Fibroblast of the conjunctiva (primary cell): ENCODE measurements at places on chromosomes 16 and 17.

DNA sequence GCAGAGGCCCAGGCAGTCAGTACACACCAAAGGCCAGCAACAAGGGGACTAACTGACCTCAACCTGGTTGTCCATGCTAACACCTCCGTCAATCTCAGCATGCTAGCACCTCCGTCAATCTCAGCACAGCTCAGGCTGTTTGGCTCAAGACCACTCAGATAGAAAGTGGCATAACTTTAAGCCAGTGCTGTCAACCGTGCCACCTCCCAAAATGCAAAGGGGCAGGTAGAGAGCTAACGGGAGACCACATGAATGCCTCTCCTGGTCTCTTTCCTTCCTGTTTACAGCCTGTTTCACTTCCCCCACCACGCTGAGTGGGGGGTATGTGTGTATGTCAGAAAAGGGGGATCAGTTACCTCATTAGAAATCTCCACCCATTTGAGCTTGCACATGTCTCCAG, 3.3 kb downstream of the UBTF start:
- DNase-seq = no peak

- no peak for DNase-seq
Observed at GRCh38 chr16:68402748-68403040, 45.6 kb downstream of the SMPD3 start.

DNA sequence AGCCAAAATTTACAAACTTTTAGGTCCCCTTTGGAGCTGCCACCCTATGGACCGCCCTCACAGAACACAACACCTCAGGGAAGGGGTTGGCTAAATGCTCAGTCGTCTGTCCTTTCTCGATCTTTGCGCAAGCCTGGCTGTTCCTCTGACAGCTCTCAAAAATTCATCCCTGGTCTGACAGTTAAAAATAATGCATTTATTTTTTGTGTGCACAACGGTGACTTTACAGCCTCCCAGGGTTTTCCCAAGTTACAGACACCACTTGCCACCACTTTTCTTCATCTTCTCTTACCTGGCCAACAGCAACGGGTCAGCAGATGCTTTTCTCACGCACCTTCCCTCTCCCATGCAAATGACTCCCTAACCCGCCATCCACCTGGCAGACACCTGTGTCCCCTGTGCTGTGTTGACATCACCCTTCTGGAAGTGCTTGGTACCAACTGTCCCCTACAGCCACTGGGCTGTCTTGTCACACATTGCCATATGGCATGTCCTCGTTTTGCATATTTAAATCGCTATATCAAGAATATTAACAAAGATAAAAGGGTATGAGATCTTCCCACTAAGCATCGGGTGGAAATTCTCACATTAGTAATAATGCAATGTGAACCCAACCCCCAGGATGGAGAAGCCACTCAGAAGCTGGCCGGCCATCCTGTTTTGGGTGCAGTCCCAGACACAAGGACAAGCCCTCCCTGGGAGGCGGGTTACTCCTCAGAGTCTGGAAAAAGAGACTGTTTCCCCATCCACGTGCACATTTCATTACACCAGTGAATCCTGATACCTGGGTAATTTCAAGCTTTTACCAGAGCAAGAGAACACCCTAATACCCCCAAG, 187.0 kb downstream of the ZFHX3 start:
- DNase-seq = no peak

DNA sequence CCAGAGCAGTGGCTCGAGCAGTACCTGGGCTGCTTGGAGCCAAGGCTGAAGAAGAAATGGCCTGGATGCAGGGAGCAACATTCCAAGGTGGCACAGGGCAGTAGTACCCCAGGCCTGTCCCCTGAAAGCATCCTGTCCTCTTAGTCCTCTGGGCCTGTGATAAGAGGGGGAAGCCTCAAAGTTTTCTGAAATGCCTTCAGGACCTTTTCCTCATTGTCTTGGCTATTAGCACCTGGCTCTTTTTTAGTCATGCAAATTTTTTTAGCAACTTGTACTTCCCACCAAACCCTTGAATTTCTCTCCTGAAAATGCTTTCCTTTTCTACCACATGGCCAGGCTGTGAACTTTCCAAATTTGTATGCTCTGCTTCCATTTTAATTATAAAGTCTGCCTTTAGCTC, 148.9 kb downstream of the HS3ST2 start:
- no peak for DNase-seq

GRCh38 chr17:39143552-39144093, 7.8 kb downstream of the PLXDC1 start:
- no peak for DNase-seq

GRCh38 chr17:34682305-34682704, 102.9 kb downstream of the TMEM132E start:
- DNase-seq = no peak

DNA sequence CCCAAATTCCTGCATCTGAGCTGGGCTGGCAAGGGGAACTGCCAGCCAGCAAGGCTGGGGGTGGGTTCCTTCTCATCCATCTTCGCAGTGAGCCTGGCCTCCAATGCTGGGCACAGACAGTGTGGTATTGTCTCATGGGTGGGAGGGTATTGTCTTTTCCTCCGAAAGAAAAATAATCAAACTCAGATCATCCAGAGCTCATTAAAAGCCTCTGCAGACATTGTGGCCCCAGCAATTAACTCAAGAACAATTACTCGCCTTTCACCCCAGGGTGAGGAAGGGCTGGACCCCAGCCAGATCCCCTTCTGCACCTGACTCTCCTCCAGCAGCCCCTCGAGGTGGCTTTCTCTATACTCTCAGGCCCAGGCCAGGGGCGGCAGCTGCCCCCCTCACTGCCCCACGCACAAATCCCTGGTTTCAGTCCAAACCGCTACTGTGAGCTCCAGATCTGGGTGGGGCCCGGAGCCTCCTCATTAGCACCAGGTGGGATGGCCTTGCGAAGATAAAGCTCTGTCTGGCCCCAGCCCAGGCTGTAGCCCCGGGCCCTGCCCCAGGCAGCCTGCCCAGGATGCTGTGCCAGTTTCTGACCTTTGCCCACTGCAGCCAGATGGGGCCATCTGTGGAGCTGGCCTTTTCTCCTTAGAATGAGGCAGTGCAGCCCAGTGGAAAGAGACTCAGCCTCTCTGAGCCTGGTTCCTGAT, 2.3 kb upstream of the KRT15 start:
- no peak for DNase-seq

- DNase-seq = no peak
Observed at GRCh38 chr16:28623172-28623711, 13.4 kb upstream of the SULT1A1 start.

GRCh38 chr17:35708149-35708548, 23.3 kb upstream of the RASL10B start:
- DNase-seq = no peak

DNA sequence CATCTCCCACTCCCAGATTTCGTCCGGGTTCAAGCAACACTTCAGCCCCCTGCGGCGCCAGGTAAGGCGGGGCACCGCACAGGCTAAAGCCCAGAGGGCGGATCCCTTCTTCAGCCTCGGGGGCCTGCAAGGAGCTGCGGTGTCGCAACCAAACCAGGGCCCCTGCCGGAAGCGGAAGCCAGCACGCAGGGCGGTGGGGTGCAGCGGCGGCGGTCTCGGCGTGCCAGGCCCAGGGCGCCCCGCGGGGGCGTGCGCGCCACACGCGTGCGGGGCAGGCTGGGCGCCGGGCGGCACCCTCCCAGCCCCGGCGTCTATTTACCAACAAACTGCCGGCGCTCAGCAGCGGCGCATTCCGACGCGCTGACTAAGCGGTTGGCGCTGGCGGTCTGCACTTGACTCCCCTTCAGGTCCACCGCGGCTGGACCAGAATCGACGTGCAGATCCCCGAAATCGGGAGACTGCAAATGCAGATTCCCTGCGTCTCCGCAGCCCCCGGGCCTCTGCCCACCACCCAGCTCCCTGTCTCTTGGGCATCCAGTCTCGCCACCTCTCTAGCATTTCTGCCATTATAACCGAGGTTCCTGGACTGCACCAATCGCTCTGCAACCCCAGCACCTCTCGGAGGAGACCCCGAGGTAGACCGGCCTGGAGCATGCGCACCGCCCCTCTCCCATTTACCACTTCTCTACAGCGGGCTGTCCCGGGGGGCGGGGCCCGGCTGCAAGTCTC, 421 bp upstream of the DLX4 start:
- DNase-seq = peak; percentile 37

DNA sequence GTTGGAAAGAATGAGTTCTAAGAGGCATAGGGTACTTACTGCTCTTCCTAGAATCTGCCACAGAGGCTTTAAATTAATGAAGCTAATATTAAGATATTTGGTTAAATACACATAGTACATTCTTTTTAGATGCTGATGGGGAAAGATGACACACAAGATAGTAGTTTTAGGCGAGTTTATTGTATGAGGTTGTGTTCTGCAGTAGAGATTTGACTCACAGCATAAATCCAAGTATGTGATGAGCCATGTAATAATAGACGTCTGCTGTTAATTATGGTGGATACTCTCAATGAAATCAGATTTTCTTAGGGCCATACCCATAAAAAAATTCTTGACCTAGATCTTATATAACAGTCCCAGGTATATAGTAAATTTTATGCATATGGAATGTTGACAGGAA, 8.0 kb downstream of the TNRC6C start:
- DNase-seq = no peak

- peak; percentile 88 for DNase-seq
Observed at GRCh38 chr17:44900894-44901293, 1.6 kb upstream of the EFTUD2 start.

- DNase-seq = no peak
Observed at GRCh38 chr17:61221597-61222471, 177.8 kb upstream of the TBX2 start.

GRCh38 chr16:89426736-89427530, 63.4 kb downstream of the ANKRD11 start:
- DNase-seq = no peak

DNA sequence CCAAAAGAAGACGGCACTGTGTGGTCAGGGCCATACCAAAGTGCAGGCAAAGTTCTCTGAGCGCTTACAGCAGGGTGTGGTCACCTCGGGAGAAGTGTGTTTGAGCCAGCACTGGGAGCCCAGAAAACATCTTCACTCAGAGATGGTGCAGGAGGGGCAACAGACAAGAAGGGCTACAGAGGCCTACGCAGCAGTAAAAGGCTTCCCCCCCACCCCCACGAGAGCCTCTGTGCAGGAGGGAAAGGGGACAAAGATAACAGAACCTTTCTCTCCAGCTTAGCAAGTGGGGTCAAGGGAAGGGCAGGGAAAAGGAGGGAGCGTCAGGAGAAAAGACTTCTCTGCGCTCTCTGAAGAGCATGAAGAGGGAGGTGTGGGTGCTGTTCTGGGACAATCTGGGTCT, 2.8 kb downstream of the VAT1 start:
- DNase-seq = no peak

GRCh38 chr16:68752602-68753001, 15.5 kb downstream of the CDH1 start:
- no peak for DNase-seq

- no peak for DNase-seq
Observed at GRCh38 chr17:77245162-77245926, 104.6 kb downstream of the SEC14L1 start.

DNA sequence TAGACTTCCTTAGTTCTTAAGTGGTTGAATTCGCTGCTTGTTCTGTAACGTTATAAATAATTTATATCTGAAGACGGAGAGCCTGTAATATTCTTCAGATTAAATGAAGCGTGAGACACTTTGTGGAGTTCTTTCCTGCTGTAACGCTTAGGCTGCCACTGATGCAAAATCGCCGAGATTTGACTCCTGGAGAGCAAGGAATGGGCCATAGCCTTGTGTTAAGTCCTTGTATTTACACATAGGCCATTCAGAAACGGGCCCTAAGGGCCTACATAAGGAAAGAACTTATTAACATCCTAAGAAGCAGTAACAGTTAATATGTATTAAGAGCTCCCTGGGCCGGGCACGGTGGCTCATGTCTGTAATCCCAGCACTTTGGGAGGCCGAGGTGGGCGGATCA, 936 bp downstream of the EMC6 start:
- DNase-seq = no peak

GRCh38 chr16:5845046-5845445, 747.5 kb upstream of the EEF2KMT start:
- no peak for DNase-seq

- DNase-seq = peak; percentile 2
Observed at GRCh38 chr16:74216319-74216718, 80.3 kb upstream of the PSMD7 start.

DNA sequence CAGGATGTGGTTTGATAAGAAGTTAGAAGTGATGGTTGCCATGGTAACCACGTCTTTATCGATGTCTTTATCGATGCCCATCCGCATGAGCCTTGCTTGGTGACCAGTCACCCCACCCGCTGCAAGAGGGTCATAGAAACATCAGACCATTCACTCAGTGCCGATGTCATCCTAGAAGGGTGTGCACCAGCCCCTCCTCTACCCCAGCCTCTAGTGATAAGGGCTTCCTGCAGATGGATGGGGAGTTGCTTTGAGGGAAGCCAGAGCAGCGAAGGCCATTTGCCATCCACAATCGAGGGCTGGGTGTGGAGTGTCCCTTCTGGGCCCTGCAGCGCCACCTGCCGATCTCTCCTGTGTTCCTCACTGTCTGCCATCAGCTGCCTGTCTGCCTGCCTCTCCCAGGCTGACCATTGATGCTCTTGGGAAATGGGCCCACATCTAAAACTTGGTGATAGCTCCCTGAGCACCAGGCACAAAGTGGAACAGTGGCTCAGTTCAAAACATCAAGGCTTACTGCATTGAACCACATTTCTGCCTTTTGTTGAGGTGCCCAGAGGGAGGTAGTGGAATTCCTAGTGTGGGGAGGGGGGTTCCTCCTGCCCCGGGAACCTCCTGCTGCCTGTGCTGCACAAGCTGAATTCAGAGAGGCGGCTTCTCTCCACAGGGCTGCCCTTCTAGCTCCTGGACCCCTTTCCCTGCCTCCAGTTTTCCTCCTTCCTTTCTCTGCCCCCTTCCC, 8.9 kb downstream of the CALB2 start:
- no peak for DNase-seq

DNA sequence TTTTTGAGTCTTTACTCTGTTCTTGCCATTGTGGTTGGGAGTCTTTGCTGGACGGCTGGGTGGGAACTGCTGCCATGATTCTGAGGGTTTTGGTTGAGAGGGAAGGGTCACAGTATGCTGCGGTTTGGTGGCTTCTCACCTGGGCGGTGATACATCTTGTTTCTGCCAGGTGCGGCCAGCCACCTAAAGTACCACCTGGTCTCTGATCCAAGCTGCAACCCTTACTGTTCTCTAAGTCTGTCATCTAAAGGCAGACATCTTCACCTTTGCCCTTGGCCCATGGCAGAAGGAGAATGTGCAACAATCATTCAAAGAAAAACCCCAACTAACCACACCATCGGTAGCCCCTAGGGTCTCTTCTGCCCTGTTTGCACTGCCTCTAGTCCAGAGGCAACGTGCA, 19.6 kb upstream of the MPO start:
- DNase-seq = no peak
